ENCODE measurements at places on chromosomes 6 and 20.

GRCh38 chr6:129517288-129517687 is 192.7 kb downstream of the ARHGAP18 start:
- peak; percentile 68 for DNase-seq

GRCh38 chr20:63192721-63193120 is 23.2 kb downstream of the YTHDF1 start:
- DNase-seq = no peak

DNA sequence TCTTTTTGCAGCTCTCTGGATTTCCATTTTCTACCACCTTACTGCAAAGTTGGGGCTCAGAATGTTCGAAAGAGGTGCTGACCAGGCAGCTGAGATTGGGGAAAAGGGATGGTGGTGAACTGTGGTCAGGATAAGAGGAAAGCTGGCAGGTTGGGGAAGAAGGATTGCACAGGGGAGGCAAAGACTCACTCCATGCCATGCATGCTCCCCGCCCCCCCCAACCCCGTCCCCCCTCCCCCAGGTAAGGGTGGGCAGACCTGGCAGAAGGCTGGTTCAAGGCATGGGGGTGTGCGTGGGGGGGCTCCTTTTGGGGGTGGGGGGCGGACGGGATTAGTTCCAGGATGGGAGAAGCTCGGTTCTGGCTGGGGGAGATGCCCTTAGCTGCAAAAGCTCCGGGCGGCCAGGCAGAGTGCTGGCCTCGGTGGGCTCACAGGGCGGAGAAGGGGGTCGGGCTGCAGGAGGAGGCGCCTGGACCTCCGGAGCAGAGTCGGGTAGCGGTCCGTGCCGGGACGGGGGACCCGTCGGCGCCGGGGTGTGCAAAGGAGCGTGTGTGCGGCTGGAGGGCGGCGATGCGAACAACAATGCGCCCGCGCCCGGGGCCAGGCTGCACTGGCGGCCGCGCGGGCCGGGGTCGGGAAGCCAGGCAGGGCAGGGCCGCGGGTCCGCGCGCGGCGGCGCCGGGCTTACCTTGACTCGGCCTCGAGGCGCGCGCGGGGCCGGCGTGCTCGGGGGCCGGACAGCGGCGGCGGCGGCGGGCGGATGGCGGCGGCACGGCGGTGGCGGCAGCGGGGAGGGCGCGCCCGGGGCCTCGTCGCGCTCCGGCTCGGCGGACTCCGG is 880 bp downstream of the ADNP start:
- DNase-seq = peak; percentile 24

DNA sequence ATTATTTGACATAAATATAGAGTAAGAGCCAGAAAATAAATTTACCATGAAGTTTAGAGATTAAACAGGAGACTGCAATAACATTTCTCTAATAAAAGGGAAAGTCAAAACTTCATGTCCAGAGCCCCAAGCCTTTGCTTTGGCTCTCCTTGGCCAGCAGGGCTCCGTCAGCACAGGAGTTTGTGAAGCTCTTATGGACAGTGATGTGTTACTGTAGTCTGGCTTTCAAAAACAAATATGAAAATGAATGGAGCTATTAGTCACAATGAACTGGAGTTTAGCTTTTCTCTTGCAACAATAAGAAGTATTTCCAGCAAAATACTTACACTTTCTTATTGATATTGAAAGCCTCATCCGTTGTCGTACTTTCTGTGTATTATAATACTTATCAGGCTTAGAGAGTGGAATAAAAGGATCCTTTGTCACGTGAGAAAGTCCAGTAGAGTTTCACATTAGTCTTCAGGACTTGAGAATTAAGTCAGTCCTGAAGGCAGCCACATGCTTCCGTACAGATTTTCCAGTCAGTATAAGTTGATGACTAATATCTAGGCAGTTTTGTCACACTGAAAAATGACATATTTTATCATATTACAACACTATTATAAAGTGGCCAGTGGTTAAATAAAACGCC is 117.0 kb upstream of the PRL start:
- DNase-seq = peak; percentile 36

- no peak for DNase-seq
These were observed 42.0 kb upstream of the GMPR start for GRCh38 chr6:16196260-16196983.

DNA sequence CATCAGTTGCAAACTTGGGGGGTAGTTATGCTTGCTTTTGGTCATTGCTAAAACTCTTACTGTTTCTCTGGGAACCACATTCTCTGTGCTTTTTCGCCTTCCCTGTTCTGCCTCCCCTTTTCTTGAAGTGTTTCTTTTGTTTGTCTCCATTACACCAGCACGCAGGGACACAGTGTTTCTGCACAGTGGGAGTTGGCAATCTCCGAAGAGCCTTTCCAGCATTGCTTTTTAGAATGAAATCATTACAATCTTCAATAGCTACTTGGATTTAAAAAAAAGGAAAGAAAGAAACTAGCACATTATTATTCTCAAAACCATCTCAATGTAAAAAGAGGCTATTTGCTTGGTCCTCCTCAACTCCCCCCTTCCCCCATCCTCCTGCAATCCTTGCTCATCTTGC is 536.7 kb upstream of the MMS22L start:
- no peak for DNase-seq
